ENCODE measurements at places on chromosomes 13 and 19.

DNA sequence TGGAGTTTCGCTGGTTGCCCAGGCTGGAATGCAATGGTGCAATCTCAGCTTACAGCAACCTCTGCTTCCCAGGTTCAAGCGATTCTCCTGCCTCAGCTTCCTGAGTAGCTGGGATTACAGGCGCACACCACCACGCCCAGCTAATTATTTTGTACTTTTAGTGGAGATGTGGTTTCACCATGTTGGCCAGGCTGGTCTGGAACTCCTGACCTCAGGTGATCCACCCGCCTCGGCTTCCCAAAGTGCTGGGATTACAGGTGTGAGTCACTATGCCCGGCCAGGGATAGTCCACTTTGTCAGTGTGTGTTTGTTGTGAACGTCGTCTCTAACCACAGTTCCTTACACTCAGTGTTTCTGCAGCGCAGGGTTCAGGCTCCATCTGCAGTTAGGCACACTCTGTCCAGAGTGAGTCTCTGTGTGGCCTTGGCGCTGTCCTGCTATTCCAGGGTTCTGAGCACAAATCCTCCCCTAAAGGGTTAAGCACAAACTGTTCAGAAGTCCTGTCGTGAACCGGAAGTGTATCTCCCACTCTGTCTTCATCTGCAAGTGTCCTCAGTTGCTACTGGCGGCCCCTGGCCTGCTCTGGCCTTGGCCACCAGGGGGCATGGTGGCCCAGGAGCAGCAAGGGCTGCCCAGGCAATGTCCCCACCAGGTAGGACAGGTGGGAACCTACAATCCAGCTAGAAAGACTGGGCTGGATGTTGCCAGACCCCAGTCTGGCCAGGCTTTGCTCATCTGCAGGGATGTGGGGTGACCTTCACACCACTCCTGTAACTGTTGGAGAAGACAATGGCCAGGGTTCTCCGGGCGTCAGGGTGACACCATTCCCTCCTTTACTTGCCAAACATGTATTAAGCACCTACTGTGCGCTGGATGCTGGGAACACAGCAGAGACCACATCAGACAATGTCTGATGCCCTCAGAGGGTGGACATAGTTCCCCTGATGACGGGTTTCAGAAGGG lies 38.8 kb upstream of the GATAD2A start:
- DNase-seq, result peak; percentile 81

GRCh38 chr19:41249707-41250423 lies 14.3 kb upstream of the HNRNPUL1 start:
- no peak for DNase-seq

GRCh38 chr19:38696729-38697055 lies 47.6 kb downstream of the CAPN12 start:
- no peak for DNase-seq

GRCh38 chr19:17108453-17108784 lies 32.8 kb downstream of the MYO9B start:
- no peak for DNase-seq

GRCh38 chr19:3606690-3607289 lies at the start of gene TBXA2R:
TBXA2R (minus strand) TSS chr19:3606875; CDS start chr19:3600634, 6,241 bp downstream.
- peak; percentile 52 for DNase-seq
